ENCODE measurements at places on chromosomes 6 and 20.

GRCh38 chr6:154561750-154562149 lies 51.3 kb upstream of the CNKSR3 start:
- no peak for DNase-seq

- no peak for DNase-seq
Observed at GRCh38 chr20:59948828-59949720, 8.9 kb downstream of the FAM217B start.

- no peak for DNase-seq
Observed at GRCh38 chr6:167475947-167476346, 151.1 kb downstream of the TTLL2 start.

DNA sequence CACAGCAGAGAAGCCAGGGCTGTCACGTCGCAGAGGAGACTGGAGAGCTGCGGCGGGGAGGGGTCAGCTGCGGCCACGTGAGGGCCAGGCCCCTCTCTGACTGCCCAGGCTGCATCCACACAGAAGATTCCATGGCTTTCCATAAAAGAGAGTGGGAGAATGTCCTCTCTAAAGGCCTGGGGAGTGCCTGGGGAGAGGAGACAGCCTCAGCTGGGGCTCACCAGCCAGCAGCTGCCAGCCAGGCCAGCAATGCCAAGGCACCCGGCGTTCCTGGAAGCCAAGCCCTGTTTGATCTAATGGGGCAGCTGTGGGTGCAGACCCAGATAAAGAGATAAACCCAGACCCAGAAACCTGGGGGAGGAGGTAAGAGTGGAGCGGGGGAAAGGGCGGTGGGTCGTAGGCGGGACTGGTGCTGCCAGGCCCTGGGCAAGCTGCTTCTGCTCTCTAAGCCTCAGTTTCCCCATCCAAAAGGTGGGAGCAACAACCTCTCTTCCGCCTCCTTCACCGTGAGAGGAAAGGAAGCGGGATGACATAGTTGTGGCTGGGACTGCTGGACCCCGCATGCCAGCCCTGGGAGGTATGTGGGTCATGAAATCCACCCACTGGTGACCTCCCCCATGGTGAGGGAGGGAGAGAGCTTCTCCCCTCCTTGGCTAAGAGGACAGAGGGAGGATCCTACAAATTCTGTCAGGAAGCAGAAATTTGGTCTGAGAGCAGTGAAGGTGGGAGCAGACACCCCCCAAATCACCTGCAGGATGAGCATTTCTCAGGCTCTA lies 3.1 kb upstream of the OSBPL2 start:
- no peak for DNase-seq

GRCh38 chr6:53325785-53326184 lies 23.0 kb downstream of the ELOVL5 start:
- no peak for DNase-seq

GRCh38 chr6:72425003-72425681 lies 196.7 kb upstream of the KCNQ5 start:
- DNase-seq: no peak

- no peak for DNase-seq
Observed at GRCh38 chr6:82045965-82046756, 201.4 kb downstream of the IBTK start.

GRCh38 chr6:75094614-75095200 lies 111.1 kb downstream of the COL12A1 start:
- DNase-seq: no peak

DNA sequence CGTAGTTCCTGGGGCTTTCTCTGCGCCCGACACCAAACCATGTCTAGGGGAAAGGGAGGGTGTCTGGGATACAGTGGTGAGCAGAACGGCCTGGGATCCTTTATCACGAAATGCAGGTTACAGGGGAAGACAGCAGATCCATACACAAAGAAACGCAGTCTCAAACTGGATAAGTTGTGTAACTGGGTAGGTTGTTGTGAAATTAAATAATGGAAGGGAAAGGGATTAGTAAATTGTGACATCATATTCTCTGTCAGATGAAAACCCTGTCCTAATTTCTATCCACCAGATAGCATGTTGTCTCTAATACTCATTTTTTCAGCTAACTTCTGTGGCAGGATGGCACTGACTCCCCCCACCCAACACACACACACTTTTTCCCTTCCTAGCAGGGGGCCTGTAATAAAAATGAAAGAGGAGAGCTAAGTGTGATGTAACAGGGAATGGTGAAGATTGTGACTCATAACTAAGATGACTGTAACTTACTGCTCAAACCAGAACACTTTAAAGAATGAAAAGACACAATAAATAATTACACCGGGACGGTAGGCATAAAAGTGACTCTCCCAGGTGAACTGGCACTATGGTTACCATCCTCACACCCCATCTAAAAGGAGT lies 769 bp upstream of the TRPC4AP start:
- no peak for DNase-seq

DNA sequence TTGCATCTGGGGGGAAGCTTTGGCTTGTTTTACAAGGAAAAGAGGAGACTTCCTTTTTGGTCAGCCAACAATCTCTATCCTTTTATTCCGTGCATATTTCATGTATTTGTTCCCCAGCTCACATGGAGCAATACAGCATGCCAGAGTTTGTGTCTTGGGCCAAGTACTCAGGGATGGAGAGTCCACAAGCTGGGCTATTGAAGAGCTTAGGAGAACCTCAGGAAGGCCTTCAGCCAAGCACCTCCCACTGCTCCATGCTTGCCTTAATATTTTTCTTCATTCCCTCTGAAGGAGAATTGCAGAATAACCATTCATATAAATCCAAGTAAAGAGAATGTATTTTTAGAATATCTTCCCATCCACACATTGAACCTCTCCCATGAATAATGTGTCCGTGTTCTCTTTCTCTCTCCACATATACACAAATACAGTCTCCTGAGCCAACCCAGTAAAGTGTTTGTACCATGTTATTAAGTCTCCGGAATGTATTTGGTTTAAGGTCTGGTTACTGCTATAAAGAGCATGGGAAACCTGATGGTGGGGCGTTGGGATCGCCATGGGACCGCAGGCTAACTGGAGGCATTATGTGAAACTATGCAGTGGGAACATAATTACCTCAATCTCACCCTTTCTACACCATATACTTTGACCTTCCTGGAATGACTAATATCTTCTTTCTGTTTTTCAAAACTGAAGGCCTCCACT lies 3.0 kb downstream of the LAMA4 start:
- DNase-seq: no peak

DNA sequence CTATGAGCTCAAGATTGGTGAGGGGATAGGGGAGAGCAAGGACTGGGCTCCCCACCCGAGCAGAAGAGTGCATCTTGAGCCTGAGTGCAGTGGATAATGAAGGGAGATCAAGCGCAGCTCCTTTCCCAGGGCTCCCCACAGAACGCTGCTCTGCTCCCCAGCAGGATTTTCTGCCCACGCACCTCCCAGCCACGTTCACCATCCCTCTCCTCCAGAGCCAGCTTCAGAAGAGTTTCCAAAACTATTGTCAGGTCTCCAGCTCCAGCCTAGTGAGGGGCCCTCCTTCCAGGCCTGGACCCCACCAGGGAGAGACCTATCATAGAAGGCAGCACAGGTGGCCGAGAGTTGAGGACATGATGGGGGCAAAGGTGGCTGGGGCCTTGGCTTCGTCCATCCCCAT lies 34.5 kb downstream of the FOXP4 start:
- no peak for DNase-seq

- no peak for DNase-seq
Observed at GRCh38 chr6:42503894-42504293, 52.2 kb upstream of the TRERF1 start.

Measured in GM13977 (cell line).